Stimulated activated CD4-positive, alpha-beta T cell treated with anti-CD3 and anti-CD28 coated beads, Interleukin-12 subunit alpha, Interleukin-12 subunit beta, amount 100 ng/mL, for 48 hours (primary cell): ENCODE measurements at places on chromosomes 3 and 15.

GRCh38 chr3:11346416-11346815 is 74.2 kb downstream of the ATG7 start:
- no peak for DNase-seq

DNA sequence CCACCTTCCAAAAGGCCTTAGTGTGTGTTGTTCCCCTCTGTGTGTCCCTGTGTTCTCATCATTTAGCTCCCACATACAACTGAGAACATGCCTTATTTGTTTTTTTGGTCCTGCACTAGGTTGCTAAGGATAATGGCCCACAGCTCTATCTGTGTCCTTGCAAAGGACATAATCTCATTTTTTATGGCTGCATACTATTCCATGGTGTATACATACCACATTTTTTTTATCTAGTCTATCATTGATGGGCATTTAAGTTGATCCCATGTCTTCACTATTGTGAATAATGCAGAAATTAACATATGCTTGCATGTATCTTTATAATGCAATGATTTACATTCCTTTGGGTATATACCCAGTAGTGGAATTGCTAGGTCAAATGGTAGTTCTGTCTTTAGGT is 645.7 kb downstream of the PDCD6IP start:
- no peak for DNase-seq

- DNase-seq: no peak
Observed at GRCh38 chr3:58062472-58062871, 54.2 kb downstream of the FLNB start.

DNA sequence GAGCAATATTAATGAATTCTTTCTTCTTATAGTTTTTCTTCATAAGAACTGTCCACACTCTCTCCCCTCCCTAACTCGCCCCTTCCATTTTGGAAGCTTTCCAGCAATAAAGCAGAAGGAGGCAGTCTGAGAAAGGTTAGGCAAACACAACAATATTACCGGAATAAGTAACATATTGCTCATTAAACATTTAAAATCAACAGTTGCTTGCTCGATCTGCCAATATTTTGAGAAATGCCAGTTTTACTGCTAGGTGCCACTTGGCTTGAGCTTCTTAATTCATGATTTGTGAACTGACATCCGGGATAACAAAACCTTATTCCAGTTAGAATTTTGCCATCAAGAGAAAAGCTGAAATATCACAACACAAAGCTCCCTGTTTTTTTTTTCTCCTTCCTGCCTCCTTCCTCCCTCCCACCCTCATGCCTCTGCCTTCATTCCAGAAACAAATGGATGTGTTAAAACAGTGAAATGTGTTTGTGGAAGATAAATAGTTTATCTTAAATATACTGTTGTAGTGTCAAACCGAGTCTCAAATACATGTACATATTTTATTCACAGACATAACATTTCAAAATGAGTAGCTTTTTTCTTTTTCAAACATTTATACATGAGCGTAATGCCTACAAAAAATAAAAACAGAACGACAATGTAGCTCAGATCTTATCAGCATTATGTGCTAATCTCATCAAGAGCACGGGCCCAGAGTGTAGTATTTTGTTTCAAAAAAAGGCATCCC is 253.7 kb downstream of the GAP43 start:
- DNase-seq: no peak

- no peak for DNase-seq
Observed at GRCh38 chr3:158748237-158748828, 16.1 kb upstream of the RARRES1 start.

- DNase-seq: no peak
Observed at GRCh38 chr15:57651445-57651844, 55.1 kb upstream of the POLR2M start.

GRCh38 chr3:110808630-110809029 is 263.0 kb upstream of the NECTIN3 start:
- no peak for DNase-seq

DNA sequence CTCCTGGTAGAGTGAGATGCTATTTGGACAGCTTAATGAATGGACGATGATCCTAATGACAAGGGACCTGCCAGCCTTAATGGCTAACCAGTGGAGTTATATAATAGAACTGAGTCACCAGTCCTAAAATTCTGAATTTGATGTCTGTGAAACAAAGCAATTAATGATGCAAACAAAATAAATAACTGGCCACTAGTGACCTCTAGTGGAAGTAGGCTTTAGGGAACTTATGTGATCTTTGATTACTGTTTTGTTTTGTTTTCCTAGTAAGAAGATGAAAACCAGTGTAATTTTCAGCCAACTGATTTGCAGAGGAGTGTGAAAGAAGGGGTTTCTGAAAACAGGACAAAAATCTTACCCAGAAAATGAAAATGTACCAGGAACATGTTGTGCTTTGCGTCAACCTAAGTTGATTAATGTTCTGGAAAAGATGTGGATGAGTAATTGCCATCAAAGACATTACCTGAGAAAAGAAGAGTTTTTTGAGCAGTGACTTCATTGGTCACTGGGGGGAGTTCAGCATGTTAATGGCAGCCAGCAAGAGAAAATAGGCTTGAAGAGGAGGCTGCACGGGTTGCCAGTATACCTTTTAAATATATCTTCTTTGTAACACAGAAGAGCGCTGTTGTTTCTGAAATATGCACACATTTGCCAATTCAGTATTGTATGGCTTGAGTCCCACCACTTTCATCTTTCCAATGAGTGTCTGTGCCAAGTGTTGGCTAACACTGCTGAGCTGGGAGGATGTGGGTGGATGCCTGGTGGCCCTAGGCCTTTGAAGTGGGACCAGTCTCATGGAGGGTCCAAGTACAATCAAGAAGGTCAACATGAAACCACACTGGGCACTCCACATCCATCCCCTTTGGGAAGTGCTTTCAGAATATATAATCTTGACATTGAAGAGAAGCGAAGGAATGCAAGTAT is 9.3 kb downstream of the VEPH1 start:
- DNase-seq: no peak

- no peak for DNase-seq
Observed at GRCh38 chr3:145807990-145808389, 353.0 kb downstream of the PLOD2 start.

DNA sequence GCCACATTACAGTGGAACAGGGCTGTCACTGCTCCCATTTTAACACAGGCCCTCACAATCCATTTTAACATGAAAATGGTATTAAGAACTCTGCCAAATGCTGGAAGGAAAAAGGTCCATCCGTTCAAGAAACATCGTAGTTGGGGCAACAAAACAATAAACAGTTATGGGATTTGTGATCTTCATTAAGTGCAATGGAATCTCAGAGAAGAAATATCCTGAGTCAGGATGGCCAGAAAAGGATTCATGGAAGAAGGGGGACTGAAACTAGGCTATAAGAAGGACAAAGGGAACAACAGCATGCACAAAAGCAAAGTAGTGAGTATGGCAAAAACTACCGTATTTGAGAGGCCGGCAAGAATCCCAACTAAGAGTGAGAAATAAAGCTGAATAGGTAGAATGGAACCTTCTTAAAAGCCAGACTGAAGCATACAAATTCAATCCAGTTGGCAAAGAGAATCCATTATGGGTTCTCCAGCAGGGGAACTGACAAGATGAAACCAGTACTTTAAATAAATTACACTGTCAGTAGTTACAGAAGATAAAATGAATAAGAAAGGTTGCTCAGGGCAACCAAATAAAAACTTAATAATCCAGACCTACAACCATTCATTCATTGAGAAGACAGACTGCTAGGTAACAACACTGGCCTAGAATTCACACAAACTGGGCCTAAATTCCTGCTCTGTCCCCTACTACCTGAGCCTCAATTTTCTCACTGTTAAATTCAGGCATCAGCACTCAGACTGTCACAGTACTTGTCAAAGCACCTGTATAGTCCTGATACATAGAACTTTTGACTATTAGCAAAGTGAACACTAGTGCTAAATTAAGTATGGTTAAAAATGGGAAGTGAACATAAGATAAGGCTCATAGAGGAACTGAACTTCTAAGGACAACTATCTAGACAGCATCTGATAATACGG is 6.3 kb downstream of the TBL1XR1 start:
- DNase-seq: no peak

GRCh38 chr15:81889485-81889881 is 156.3 kb downstream of the MEX3B start:
- no peak for DNase-seq

DNA sequence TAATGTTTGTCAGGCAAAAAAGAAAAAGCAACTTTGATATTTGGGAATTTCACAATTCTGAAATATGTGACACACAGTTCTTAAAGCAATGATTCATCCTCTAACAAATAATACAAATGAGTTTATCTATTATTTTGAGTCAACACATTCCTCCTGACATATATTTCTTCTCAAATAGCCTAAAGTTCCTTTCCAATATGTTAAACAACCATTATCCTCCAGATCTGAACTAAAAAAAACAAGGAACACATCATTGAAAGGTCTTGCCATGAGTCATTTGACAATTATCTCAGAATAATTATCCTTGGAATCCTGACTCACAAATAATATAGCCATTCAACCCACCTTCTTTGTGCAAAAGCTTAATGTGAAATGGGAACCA is 208.7 kb upstream of the CDIN1 start:
- no peak for DNase-seq

GRCh38 chr3:179286331-179286730 is 35.4 kb upstream of the KCNMB3 start:
- DNase-seq: no peak

DNA sequence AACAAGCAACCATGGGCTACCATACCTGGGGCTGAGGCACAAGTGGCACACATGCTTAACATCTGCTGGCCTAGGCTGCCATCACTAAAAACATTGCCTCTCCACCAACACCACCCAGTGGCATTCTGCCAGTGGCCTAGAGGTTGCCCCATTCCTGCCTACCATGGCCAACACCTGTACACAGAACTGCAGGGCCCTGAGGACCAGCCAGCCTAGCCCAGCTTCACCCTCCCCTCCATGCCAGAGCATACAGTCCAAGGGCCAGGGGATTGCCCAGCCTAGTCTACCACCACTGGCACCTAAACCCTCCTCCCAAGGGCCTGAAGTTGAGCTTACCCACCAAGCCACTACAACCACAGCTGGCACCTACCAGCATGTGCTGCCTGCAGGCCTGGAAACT is 35.3 kb downstream of the NEK10 start:
- no peak for DNase-seq

GRCh38 chr3:70771426-70772147 is 459.1 kb upstream of the MDFIC2 start:
- no peak for DNase-seq

DNA sequence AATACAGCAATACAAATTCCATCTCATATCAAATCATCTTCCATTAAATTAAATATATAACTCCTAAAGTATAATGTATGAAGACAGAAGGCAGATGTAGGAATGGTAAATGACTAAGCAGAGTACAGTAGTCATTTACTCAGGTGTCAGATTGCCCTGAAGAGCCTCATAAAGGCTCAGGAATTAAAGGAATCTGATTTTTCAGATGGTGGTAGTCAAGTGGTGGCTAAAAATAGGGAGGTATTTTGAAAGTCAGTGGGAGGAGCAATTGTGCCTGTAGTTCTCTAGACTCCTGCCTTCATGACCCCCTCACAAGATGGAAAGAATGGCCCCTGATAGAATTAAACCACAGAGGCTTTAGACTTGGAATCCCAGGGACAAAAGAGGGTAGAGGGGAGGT is 142.7 kb upstream of the SYNPR start:
- no peak for DNase-seq

DNA sequence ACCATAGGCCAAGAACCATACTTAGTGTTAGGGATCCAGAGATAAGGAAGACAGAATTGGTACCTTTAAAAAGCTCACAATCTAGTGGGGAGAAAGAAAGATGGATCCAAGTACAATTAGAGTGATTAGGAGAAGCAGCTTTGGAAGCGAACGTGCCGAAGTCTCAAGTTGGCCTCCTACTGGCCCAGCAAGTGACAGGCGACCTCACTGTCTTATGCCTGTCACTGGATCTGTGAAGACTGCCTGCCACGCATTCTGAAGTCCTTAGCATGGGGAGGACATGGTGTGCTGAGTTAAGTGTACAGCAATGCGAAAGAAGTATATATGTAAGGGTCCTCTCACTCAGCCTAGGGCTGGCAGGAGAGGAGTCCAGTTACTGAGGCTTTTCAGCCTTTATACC is 141.0 kb downstream of the GABRB3 start:
- DNase-seq: no peak

- DNase-seq: no peak
Observed at GRCh38 chr3:10763817-10764258, 52.2 kb upstream of the SLC6A11 start.

DNA sequence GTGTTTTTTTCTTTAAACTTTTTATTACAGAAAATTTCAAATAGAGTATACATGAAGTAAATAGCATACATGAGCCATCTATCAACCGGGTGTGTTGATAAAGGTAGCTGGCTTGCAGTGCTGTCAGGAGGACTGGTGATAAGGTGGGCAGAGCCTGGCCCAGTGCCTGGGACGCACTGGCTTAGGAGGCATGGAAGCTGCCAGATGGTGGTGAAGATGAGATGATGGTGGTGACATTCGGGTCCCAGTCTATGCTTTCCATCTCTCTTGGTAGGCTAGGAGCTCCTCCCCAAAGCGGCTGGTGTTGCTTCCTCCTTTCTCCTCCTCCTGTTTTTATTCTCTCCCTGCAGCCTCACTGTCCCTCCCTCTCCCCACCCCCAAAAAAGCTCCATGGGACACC is 101.7 kb downstream of the ADCY5 start:
- DNase-seq: no peak

- DNase-seq: no peak
Observed at GRCh38 chr15:89665449-89666181, 10.3 kb upstream of the KIF7 start.

DNA sequence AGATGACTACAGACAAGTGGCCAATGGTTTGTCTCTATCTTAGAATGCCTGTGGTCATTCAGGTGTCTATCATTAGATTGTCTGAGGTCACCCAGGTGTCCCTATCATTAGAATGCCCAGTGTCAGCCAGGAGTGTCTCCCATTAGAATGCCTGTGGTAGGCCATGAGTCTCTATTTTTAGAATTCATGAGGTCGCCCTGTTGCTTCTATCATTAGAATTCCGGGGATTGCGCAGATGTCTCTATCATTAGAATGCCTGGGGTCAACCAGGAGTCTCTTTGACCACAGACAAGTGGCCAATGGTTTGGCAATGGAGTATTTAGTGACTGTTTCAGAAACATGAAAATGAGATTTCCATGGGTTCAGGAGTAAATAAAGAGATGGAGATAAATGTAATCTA is 7.6 kb downstream of the RTP2 start:
- no peak for DNase-seq

GRCh38 chr3:167318996-167319615 is 61.0 kb downstream of the ZBBX start:
- DNase-seq: no peak
